ENCODE measurements at places on chromosomes 5 and 9.

DNA sequence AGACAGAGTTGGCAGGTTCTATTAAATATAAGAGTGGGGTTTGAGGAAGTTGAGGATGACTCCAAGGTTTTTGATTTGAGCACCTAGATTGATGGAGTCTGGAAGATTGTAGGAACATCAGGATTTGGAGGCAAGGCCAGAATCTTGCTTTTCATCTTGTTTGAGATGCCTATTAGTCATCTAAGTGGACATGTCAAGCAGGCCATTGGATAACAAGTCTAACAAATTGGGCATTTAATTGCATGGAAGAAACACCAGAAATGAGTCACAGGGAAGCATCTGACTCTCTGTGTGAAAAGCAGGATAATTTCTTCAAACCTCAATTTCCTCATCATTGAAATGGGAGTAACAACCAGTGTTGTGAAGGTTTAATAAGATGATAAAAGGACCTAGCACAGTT is 53.3 kb upstream of the ARL15 start:
- no peak for DNase-seq

GRCh38 chr9:104779946-104780535 is 16.1 kb downstream of the NIPSNAP3B start:
- no peak for DNase-seq

GRCh38 chr9:70081120-70081495 is 37.5 kb downstream of the MAMDC2 start:
- no peak for DNase-seq

- no peak for DNase-seq
Measured at GRCh38 chr9:106286249-106286648, 576.7 kb upstream of the ZNF462 start.

GRCh38 chr5:127433526-127433925 is 83.9 kb upstream of the PRRC1 start:
- DNase-seq = no peak

DNA sequence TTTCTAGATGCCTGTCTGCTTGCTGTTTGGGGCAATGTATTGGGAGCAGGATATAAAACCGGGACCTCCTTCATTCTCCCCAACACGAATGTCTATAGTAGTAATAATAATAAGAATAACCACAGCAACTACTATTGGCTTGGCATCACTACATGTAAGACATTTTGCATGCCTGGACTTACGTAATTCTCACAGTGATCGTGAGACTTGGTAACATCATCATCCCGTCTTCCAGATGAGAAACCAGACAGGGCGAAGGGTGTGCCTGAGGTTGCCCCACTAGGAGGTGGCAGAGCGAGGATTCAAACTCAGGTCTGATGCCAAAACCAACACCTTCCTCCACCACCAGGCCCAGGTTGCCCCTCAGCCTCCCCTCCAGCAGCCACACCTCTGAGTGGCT is 185.1 kb downstream of the RGS3 start:
- DNase-seq = no peak

DNA sequence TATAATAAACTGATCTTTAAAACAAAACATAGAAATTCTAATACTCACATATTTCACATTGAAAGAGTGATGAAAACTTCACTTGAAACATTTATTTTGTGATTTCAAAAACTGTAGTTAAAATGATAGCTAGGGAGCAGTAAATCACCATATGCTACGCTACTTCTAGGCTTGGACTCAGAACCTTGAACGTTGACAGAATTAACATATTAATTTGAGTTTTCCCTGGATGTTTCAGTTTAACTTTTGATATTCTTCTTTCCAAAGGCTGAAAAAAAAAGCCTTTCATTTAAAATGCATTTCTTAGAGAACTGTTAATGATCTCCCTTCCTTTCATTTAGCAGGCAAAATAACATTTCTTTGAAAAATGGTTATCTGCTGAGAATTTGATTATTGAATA is 307.8 kb upstream of the SGCD start:
- DNase-seq = no peak

GRCh38 chr5:61882901-61883500 is 423.0 kb upstream of the KIF2A start:
- no peak for DNase-seq

All from NCI-H1417 treated with DMSO at 0.1 percent for 48 hours (cell line).